ENCODE measurements at places on chromosomes 12 and 14.

- no peak for DNase-seq
Measured at GRCh38 chr12:48160807-48161206, 3.5 kb upstream of the ASB8 start.

- no peak for DNase-seq
Measured at GRCh38 chr12:97541366-97541765, 78.8 kb downstream of the RMST start.

- no peak for DNase-seq
Measured at GRCh38 chr12:50515587-50515986, 10.8 kb downstream of the DIP2B start.

- no peak for DNase-seq
Measured at GRCh38 chr14:95363468-95363954, 43.8 kb upstream of the CLMN start.

DNA sequence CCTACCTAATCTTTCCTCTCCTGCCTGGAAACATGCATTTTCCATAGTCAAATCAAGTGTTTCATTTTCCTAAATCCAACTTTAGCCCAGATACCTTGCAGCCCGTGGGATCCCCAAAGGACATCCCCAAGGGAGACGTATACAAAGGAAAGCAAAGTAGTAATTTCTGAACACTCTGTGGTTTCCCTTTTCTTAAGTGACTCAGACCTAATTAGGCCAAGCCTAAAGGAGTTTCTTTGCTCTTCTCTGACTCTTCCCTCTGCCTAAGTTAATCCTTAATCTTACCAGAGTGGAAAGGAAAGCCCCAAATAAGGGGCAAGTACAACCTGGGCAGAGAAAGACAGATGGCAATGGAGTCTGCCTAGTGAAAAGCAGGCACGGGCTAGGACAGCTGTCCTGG lies 250.3 kb downstream of the SPTSSA start:
- DNase-seq, result no peak

DNA sequence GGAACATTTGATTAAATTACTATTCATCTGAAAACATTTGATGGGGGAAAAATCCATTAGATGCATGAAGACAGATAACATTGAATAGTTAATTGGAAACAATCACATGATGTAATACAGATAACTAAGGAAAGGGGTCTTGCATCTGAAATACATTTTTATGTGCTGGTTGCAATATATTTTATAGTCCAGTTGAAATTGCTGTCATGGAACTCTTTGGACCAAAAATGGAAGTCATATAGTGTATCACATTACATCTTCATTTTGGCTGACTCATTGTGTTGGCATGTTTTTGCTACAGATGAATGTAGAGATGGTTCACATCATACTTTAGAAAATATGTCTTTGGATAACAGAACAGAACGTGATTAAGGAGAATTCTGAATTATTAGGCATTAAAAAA lies 43.0 kb upstream of the GNPNAT1 start:
- no peak for DNase-seq

DNA sequence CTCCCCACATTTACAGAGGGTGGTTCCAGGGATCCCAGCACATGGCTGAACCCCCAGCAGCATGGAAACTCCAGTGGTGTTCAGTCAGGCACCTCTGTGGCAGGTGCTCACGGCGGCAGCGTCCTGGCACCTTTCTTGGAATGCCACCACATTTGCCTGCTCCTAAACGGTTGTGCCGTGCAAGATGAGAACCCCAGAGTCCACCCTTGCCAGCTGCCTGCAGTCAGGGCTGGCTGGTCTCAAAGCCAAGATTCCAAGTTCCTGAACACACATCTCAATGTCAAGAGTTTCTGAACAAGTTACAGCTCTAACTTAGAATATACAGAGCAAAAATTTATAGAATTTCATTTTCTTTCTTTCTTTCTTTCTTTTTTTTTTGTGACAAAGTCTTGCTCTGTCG lies 38.7 kb downstream of the DDX51 start:
- DNase-seq, result no peak

- DNase-seq, result no peak
Measured at GRCh38 chr14:105099778-105100177, 34.5 kb upstream of the GPR132 start.

- no peak for DNase-seq
Measured at GRCh38 chr12:67034110-67034879, 234.9 kb upstream of the CAND1 start.

GRCh38 chr12:75917083-75917482 lies 114.5 kb downstream of the PHLDA1 start:
- DNase-seq, result no peak

GRCh38 chr12:101609198-101609597 lies 14.4 kb downstream of the MYBPC1 start:
- no peak for DNase-seq

- DNase-seq, result no peak
Measured at GRCh38 chr14:93267149-93267711, 60.2 kb downstream of the UBR7 start.

DNA sequence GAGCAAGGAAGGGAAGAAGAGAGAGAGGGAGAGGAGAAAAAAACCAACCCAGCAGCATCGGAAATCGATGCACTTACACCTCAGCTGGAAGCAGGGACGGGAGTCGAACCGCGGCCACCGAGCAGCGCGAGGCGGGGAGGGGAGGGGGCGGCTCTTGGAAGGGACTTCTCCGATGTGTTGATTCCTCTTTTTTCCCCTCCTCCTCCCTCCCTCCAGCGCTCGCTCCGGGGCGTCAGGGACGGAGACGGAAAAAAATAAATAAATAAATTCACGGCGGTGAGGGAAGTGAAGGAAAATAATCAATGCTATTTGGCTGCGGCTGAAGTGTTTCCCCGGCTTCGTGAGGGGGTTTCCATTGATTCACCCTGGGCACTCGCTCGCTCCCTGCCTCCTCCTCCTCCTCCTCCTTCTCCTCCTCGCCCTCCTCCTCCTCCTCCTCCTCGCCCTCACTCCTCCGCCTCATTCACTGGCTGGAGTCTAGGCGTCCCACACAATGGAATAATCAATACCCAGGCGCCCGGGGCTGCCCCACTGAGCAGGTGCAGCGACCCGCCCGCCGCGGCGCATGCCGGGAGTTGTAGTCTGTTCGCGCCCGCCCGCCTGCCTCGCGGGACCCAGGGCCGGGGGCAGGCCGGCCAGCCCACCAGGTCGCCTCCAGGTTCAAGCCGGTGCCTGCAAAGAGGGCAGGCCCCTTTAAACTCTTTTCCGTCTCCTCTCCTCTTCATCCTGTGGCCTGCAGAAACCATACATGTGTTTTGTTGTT lies at the start of gene ZFHX2:
TSS of gene ZFHX2 (minus strand) at position 500 of the 763 bp plus-strand sequence. CDS start 16,440 bp downstream, outside the sequence.
- peak; percentile 84 for DNase-seq

GRCh38 chr12:18754124-18754707 lies 16.3 kb downstream of the CAPZA3 start:
- DNase-seq, result no peak

DNA sequence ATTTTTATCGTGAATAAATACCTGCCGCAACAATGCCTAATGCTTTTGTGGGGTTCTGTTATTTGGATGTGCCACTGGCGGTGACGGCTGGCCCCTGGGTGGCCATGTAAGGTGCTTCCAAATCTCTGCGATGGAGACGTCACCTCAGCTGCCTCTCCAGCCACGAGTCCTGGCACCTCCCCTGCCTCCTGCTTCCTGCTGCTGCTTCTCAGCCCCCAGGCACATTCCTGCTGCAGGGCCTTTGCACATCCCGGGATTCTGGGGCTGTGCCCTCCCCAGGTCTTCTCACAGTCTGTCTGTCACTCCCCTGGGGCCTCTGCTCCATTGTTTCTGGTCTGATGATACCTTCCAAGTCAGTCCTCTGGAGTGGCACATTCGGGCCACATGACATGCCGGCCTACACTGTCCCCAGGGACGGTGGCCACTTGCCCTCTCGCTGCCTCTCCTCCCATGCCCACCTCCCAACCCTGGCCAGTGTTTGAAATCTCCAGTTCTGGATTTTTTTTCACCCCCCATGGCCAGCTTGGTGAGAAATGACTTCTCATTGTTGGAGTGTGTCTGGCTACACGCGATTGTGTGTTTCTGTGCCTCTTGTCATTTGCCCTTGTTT lies 151.8 kb downstream of the KIF26A start:
- no peak for DNase-seq

DNA sequence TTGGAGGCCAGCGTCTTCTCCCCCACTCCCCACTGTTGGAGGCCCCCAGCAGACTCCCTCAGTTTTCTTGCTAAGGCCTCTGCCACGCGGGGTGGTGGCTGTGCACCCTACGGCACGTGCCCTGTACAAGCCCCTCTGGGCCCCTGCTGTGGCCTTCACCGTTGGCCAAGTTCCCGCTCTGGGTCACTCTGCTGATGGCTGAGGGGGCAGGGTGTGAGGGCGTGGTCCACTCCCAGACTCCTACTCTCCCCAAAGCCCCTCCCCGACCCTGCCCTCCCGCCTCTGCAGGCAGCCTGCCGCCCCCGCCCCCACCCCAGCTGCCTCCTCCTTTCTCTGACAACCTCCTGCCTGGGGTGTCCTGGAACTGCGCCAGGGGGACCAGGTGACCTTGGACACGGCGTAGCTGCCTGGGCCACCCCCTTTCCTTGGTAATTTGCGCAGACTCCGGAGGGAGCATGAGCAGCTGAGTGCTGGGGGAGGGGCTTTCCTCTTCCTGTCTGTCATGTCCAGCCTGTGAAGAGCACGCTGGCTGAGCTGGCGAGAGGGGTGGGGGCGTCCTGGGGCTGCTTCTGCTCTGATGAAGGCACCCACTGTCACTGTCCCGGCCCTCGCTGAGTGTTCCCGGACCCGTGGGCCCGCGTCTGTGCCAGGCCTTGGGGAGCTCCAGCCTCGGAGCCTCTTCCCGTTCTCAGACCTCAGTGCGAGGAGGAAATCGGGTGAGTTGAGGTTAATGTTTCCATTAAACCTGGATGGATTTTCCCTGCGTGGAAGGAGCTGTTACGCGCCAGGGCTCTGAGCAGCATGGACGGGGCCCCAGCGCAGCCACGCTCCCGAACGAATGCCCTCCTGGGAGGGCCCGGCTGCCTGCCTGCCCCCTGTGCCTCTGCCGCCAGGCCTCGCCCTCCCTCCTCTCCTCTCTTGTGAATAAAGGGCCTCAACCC lies 85.0 kb downstream of the KIF26A start:
- DNase-seq, result no peak

GRCh38 chr14:20697273-20698017 lies 8.9 kb downstream of the ANG start:
- peak; percentile 70 for DNase-seq

GRCh38 chr14:90281261-90281660 lies 24.9 kb downstream of the PSMC1 start:
- DNase-seq, result no peak

DNA sequence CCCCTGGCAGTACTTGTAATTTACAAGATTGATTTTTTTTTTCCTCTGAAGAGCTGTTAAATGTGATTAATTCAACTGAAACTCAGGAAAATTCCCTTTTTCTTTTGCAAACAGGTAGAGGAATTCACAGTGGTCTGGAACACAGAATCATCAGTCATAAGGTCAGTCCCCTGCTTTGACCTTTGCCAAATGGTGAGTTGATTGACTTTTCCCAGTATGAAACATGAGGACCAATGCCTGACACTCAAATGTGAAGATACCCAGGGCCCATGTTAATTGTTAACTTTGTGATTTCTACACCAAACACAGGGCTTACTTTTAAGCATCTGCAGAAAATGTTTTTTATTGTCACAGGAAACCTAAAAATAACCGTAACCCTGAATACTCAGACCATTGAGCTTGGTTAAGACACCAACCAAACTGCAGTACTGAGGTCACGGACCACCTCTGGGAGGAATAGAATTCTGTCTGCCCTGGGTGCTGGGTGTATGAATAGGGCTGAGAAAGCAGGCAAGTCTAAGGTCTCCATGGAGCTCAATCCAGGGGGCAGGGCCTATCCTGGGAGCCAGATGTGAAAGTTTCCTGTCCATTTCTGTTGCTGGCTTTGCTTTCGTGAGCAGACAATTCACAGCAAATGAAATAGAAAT lies 192.4 kb downstream of the TMX1 start:
- DNase-seq, result no peak

DNA sequence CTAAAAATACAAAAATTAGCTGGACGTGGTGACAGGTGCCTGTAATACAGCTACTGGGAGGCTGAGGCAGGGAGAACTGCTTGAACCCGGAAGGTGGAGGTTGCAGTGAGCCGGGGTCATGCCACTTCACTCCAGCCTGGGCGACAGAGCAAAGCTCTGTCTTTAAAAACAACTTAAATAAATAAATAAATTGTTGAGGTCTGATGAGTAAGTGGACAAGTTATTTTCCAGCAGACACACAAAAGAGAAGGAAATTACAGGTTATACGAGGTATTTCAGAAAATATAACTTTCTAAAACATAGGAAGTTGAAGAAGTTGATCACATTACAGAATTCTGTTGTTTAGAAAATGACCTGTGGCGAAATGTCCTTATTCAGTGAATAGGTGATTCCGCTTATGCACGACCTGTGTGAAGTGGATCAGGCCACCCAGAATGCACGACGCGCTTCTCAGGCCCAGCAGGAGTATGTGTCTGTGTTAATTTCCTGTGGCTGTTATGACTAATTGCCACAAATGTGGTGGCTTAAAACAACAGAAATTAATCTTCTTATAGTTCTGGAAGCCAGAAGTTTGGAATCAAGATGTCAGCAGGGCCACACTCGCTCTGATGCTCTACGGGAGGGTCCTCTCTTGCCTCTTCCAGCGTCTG lies 38.1 kb downstream of the P2RX7 start:
- no peak for DNase-seq

DNA sequence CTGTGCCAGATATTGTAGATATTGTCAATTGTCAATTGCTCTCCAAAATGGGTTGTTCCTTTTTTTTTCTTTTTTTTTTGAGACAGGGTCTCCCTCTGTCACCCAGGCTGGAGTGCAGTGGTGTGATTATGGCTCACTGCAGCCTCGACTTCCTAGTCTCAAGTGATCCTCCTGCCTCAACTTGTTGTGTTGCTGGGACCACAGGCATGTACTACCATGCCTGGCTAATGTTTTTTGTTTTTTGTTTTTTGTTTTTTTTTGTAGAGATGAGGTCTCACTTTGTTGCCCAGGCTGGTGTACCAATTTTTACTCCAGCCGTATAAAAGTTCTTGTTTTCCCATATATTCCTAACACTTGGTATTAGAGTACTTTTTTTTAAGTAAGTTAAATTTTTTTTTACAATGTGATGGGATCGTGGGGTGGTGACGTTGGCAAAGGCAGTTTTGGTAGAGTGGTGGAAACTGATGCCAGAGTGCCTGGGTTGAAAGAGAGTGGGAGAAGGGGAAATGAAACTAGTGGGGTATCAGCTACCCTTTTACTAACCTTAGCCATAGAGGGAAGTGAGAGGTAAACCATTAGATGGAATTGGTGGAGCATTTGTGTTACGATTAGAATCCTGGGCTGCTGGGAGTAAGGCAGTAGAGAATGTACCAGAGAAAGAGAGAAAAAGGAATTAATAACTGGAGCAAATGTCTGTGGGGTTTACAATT lies 33.0 kb upstream of the CFAP54 start:
- no peak for DNase-seq

DNA sequence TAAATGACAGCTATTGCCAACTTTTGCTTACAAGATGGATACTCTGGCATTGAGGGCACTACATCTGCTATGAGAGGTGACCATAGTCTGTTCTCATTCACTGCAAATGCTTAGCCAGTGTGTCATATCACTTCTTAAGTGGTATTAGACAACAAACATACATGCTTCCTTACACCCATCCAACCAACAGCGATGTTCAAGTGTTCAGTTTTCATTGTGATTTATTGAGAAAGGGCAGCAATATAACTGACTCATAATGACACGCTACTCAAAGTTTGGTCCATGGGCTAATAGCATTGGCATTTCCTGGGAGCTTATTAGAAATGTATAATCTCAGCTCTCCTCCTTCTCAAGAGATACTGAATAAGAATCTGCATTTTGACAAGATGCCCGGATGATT lies 181.7 kb downstream of the NPAS3 start:
- no peak for DNase-seq

GRCh38 chr14:73788317-73788598 lies 63.4 kb upstream of the PTGR2 start:
- no peak for DNase-seq

GRCh38 chr14:21534576-21534975 lies 8.4 kb upstream of the SALL2 start:
- no peak for DNase-seq

All from stimulated activated CD4-positive, alpha-beta T cell treated with anti-CD3 and anti-CD28 coated beads, Interleukin-2, amount 100 ng/mL, for 24 hours (primary cell).